ENCODE measurements at places on chromosomes 13 and 19.

- no peak for DNase-seq
Measured at GRCh38 chr13:113176280-113176679, 17.8 kb downstream of the PROZ start.

GRCh38 chr13:73231471-73231870 lies 172.7 kb downstream of the KLF5 start:
- DNase-seq, result no peak

GRCh38 chr13:111852725-111853518 lies 214.0 kb upstream of the SOX1 start:
- no peak for DNase-seq

DNA sequence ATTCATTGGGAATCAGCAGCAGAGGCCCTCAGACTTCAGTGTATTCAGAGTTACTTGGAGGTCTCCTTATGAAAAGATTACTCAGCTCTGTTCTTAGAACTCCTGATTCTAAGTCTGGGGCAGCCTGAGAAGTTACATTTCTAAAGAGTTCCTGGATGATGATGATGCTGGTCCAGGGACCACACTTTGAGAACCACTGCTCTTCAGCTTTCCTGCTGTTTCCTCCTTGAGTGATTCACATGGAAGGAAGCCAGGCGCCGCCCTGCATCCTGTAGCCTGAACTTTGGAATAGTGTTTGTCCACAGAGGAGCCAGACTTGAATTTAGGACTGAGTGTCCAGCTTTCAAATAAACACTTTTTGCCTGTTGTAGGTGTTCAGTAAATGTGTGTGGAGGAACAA lies 2.9 kb downstream of the CEBPG start:
- DNase-seq, result no peak

DNA sequence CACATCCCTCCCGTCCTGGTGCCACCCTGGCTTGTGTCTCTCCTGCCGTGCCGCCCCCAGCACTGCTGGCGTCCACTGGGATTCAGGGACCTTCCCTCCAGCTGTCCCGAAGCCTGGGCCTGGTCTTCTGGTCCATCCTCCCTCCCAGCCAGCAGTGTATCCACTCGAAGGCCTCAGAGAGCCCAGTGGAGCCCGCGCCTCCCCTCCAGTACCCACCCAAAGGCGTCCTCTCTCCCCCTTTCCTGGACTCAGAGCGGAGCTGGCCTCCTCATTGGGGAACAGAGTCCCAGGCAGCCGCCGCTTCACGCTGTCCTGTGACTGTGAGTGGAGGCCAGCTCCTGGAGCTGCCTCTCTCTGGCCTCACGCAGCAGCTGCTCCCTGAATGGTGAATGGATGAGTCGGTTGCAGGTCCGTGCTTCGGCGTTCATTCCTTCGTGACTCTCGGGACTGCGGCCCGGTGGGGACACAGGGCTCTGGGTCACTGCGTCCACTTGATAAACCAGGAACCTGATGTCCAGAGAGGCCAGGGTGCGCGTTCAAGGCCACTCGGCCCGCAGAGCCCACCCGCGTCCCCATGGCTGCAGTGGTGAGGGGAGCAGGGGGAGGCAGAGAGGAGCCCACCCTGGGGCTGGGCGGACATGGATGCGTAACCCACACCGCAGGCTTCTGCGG lies 12.1 kb downstream of the ONECUT3 start:
- no peak for DNase-seq

DNA sequence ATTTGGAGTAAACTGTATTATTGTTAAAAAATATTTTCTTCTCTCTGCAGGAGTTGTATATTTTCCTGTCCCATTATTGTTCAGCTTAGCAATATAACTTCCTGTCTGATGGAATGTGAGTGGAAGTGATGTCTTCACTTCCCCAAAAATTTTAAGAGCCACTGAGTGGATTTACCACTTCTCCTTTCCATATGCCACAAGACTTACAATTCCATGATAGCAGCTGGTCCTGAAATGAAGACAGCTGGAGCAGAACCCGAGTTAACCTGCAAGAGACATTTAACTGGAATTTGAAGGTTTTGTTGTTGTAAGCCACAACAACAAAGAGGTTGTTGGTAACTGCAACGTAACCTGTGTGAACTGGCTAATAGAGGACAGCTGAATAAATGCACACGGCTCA lies 23.4 kb upstream of the TBC1D4 start:
- DNase-seq, result no peak

DNA sequence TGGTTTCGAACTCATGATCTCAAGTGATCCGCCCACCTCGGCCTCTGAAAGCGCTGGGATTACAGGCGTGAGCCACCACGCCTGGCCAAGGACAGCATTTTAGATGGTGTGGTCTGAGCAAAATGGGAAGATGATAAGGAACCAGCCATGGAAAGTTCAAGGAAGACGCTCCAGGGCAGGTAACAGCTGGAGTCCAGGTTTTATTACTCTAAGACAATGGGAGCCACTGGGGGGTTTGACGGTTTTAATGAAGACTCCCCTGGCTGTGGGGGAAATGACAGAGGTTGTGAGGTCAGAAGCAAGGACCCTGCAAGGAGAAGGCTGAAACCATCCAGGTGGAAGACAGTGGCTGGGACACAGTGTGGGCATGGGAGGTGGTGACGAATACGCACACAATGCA lies 20.9 kb downstream of the PRKD2 start:
- DNase-seq, result no peak

DNA sequence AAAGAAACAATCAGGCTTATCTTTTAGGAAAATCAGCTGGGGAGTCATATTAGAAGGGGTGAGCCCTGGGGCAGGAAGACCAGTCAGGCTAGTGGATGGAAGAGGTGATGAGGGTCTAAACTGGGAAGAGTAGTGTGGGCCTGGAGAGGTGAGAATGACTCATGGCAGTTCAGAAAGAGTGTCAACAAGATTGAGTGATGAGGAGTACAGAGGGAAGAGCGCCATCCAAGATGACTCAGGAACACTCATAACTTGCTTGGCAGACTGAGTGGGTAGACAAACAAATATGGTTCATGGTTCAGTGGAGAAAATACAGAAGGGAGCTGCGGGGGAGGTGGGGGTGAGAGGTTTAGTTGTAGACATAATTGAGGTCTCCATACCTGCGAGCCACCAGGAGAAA lies 17.3 kb upstream of the CLDN10 start:
- no peak for DNase-seq

DNA sequence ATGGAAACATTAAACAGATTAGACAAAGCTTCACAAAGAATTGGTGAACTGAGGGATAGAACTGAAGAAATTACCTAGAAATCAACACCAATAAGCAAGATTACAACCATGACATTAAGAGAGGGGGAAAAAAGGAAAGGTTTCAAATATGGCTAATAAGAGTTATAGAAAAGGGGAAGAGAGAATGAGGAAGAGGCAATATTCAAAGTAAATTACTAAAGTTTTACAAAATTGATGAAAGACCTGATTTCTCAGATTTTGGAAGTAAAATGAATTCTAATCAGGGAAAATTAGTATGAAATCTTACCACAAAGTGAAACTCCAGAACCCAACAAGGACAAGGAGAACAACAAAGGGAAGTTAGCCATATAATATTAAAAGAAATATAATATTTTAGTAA lies 187.4 kb downstream of the NBEA start:
- no peak for DNase-seq

GRCh38 chr19:47713046-47714021 lies at the start of gene EHD2:
TSS of gene EHD2 (plus strand) at chr19:47713422. CDS start at chr19:47716613, 3,191 bp downstream.
- DNase-seq, result peak; percentile 64

DNA sequence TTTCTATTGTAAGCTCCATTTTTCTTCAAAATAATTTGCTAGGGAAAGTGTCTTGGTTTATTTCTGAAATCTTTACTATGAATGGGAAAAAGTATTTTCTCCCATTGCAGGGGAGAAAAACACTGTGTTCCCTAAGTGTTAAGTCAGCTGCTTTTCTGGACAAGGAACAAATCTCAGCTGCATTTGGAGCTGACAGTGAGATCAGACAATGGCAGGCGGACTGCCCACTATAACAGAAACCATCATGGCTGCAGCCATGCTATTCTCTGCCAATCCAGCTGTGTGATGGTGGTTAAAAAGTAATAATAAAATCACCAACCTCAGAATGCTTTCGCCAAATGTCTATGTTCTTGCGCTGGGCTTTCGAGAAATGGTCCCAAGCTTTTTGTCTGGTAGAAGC lies 302.7 kb downstream of the DNAJC15 start:
- DNase-seq, result peak; percentile 75
